Stimulated activated CD4-positive, alpha-beta T cell treated with anti-CD3 and anti-CD28 coated beads, Interleukin-1b, Interleukin-23, amount 100 ng/mL, for 4 hours (primary cell): ENCODE measurements at places on chromosomes 6 and 20.

DNA sequence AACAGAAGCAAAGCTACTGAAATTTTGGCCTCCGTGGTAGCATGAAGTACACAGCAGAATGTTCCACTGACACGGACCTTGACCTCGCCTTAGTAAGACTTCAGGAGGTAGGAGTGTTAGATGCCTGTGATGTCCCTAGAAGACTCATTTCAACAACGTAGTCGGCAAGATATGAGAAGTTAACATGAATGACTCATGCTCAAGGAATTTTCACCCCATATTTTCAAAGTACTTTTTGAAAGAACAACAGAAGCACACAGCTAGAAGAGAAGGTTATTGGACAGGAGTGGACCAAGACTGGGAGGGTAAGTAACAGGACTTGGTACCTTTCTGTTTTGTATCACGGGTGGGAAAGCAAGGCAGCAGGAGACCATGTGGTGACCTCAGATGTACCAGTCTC lies 78.0 kb downstream of the DZANK1 start:
- DNase-seq = no peak

GRCh38 chr6:81789291-81789690 lies 36.8 kb upstream of the TENT5A start:
- no peak for DNase-seq

DNA sequence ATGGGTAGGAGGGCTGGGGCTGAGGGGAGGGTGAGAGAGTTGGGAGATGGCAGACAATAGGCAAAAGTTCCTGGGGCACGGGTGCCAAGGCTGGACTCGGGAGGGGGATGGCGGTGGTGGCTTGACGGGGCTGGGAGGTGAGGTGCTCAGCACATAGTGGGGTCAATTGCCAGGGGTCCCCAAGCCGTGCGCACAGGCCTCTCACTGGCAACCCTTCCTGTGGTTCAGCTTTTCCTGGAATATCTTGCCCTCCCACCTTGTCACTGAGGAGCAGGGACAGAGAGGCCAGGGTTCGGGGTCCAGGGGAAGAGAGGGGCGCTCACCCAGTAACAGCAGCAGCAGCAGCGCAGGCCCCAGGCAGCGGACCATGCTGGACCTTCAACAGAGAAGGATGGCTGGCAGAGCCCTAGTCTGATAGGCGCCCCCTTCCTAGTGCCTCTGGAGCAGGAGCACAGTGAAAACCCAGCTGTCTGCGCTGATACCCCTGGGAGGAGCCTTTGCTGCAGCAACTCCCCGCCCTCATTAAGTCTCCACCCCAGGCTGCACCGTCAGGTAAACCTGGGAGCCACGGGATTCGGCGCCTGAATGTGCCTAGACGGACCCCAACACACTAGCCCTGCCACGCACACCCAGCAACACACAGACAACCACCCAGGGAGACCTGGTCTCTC lies at the start of gene GFRA4:
Gene GFRA4, minus strand, starts transcription at position 369 of the 671 bp plus-strand sequence. Its CDS starts 0 bp downstream, at position 369.
- no peak for DNase-seq

GRCh38 chr6:28981833-28982475 lies 23.2 kb downstream of the ZNF311 start:
- DNase-seq = peak; percentile 77

GRCh38 chr6:38631186-38631783 lies 8.4 kb downstream of the BTBD9 start:
- no peak for DNase-seq

DNA sequence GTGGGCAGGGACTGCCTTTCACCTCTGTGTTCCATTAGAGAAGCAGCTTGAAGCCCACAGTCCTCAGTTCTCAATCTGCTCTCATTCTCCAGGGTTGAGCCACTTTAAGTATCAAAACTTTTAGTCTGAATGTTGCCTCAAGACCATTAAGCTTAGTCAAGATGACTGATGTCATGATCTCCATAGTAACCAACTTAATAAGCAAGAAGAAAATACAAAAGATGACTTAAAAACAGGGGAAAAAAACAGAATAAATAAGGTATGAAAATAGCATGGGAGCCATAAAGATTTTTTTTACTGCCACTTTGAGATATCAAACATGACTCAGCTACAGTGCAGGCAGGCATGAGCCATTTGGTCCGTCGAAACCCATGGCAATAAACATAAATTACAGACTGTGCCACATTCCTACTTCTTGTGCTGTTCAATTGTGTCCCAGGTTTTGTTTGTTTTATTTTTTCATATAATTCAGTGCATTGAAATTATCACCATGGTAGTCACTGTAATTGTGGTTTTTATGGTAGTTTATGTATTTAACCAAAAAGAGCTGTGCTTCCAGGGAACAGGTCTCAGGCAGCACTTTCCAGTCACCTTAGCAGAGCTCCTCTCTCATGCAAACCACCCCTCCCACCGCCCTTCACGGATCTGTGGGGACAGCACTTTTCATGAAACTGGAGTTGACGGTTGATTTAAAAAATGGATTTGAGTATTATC lies 156.5 kb upstream of the INSM1 start:
- no peak for DNase-seq

GRCh38 chr6:36999751-37000125 lies 5.7 kb upstream of the FGD2 start:
- DNase-seq = no peak

- no peak for DNase-seq
Measured at GRCh38 chr6:150895928-150896632, 30.6 kb downstream of the MTHFD1L start.

DNA sequence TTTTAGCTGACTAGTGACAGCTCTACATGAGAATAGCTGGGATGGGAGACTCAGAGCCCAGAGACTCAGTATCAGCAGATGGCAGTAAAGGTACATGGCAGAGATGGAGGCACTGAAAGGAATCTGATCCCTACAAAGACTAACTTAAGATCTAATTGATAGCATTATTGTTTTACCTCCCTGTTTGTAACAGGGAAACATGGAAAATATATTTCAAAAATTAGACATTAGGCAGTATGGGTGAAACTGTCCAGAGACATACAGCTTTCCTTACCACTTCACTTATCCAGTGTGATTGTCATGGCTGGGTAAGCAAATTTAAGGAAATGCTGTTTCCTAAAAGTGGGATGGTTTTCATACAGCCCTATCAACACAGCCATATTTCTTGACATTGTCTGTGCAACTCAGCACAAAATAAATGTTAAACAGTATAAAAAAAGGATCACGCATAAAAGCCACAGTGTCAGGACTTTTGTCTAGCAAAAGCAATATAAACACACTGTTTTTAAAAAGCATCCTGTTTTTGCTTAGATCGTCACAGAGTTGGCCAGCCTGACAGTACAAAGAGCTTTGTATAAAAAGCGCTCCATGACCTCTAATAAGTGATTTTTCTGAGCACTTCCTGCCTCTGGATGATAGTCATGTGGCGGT lies 376.9 kb downstream of the PHF3 start:
- no peak for DNase-seq

DNA sequence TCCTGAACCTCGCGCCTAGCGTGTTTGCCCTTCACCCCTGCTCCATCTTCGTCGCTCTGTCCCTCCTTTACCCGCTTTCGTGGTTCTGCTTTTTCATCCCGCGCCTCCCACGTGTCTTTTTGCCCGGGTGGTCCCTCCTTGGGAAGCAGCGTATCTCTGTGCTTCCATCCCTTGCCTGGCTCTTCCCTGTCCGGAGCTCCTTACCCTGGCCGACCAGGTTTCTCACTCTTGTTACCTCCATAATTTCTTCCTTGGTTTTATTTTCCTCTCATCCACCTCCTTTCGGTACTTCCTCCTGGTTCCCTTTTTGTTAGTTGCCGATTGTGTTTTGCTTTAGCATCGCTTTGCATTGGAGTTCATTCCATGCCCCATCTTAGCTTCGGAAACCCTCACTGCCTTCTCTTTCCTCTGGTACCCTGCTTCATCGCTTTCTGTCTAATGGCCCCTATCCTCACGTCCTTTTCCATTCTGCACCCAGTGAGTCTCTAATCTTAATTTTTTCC lies 735 bp downstream of the FAM135A start:
- DNase-seq = no peak

- no peak for DNase-seq
Measured at GRCh38 chr20:43909720-43910119, 4.9 kb upstream of the TOX2 start.

- no peak for DNase-seq
Measured at GRCh38 chr6:81293896-81294295, 458.6 kb downstream of the TENT5A start.

- no peak for DNase-seq
Measured at GRCh38 chr6:25829375-25829774, 2.5 kb downstream of the SLC17A1 start.

DNA sequence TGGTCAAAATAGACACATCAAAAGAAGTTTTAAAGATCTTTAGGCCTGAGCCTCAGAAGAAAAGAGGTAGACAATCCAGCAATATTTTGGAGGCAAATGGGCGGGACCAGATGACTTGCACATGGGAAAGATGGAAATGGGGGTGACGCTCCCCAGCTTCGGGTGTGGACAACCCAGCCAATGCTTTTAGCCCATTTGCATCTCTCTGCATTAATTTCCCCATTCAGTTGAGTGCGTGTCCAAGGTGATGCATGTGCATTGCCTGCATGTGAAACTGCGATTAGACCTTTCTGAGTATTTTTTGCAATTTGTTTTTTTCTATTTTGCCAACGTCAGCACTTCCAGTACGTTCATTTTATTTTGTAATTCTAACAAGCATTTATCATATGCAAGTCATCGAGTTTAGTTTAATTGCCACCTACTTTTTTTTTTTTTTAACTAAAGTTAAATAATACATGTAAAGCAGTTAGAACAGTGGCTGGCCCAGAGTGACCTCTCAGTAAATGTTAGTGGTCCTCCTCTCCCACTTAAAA lies 24.2 kb downstream of the PDRG1 start:
- no peak for DNase-seq

DNA sequence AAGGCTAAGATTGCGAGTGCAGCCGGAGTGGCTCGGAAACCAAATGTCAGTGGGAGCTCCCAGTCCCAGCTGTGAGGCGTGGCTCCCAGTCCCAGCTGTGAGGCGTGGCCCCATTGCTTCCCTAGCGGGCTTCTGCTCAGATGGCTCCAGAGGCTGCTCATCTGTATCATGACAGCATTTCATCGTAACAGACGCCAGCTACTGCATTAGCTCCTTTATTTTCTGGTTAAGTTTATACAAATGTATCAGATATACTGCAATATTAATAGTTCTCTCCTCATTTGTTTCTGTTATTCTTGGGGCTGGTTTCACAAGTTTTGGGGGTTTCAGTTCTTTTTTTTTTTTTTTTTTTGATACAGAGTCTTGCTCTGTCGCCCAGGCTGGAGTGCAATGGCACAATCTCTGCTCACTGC lies 34.7 kb upstream of the TBXT start:
- DNase-seq = no peak

- DNase-seq = no peak
Measured at GRCh38 chr6:83047065-83047754, 18.4 kb downstream of the UBE3D start.

DNA sequence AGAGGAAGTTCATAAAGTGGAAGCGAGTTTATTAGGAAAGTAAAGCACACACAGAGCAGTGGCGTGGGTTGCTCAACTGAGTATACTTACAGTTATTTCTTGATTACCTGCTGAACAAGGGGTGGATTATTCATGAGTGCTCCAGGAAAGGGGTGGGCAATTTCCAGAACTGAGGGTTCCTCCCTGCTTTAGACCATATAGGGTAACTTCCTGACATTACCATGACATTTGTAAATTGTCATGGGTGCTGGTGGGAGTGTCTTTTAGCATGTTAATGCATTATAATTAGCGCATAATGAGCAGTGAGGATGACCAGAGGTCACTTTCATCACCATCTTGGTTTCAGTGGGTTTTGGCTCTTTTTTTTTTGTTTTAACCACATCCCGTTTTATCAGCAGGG lies 29.8 kb downstream of the PDYN start:
- DNase-seq = no peak

DNA sequence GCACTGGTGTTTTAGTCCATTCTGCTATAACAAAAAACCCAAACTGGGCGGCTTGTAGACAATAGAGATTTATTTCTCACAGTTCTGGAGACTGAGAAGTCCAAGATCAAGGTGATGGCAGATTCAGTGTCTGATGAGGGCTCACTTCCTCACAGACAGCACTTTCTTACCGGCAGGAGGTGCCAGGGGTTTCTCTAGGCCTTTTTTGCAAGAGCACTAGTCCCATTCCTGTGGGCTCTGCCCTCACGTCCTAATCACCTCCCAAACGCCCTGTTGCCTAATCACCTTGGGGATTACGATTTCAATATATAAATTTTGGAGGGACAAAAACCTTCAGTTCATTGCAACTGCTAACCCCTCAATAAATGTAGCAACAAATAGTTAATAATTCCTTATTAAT lies 140.0 kb upstream of the SGK1 start:
- no peak for DNase-seq

DNA sequence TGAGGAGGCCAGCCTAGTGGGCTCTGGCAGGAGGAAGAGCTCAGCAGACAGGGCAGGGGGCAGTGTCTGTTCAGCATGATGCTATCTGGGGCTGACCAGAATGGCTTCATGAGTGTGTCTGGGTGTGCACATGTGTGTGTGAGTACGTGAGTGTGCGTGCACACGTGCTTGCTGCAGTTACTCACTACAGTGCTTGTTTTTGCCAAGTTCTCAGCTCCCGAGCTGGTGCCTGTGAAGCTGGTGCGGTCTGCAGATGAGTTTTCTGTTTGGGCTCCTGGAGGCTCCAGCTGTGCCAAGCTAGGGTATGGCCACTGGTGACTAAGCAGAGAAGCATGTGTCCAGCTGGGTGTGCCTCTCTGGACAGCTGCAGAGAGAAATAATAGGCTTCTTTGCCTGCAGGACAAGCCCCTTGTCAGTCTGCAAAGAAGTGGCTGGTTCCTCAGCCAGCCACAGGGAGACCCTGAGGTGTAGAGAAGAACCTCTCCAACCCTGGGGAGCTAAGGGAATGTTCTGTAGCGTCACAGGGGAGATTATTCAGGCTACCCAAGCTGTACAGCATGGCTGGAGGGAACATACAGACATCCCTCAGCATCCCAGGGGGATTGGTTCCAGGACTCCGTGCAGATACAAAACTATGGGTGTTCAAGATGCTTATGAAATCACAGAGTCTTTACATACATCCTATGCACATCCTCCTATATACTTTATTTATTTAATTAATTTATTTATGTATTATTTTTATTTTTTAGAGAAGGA lies 40.2 kb upstream of the FAM50B start:
- no peak for DNase-seq
